Mesothelial cell of epicardium (in vitro differentiated cells): ENCODE measurements at places on chromosomes 16 and 17.

- no peaks in the 10 kb centered on the region for H3K36me3 ChIP-seq
- H3K4me1 ChIP-seq = no peaks in the 10 kb centered on the region
- no peak overlapping the region for H3K27ac ChIP-seq
- peaks cover 16% of the 10 kb centered on the region for H3K27me3 ChIP-seq
- H3K4me3 ChIP-seq = no peak overlapping the region
Observed at GRCh38 chr16:57366544-57367040, 5.7 kb upstream of the CX3CL1 start.

DNA sequence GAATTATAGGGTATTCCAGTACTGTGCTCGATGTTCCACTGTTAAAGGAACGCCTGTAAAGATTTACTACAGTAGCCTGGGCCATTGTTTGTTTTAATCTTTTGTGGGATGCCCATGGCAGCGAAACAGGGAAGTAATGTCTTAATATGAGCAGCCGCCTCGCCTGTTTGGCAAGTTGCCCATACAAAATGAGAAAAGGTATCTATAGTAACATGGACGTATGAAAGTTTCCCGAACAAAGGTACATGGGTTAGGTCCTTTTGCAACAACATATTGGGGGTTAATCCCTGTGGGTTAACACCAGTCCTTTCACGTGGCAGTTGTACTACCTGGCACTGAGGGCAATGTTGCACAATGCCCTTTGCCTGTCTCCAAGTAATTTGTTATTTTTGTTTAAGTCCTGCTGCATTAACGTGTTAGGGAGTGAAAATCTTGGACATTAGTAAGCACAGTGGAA, 21.1 kb upstream of the TMC5 start:
- H3K27ac ChIP-seq = peak overlapping the region; percentile 91
- DNase-seq = no peak
- no peak overlapping the region for H3K4me3 ChIP-seq

- no peak overlapping the region for H3K27ac ChIP-seq
- no peaks in the 10 kb centered on the region for H3K27me3 ChIP-seq
- H3K36me3 ChIP-seq = peaks cover 17% of the 10 kb centered on the region
- DNase-seq = no peak
Observed at GRCh38 chr17:44807093-44807816, 22.8 kb downstream of the GJC1 start.

DNA sequence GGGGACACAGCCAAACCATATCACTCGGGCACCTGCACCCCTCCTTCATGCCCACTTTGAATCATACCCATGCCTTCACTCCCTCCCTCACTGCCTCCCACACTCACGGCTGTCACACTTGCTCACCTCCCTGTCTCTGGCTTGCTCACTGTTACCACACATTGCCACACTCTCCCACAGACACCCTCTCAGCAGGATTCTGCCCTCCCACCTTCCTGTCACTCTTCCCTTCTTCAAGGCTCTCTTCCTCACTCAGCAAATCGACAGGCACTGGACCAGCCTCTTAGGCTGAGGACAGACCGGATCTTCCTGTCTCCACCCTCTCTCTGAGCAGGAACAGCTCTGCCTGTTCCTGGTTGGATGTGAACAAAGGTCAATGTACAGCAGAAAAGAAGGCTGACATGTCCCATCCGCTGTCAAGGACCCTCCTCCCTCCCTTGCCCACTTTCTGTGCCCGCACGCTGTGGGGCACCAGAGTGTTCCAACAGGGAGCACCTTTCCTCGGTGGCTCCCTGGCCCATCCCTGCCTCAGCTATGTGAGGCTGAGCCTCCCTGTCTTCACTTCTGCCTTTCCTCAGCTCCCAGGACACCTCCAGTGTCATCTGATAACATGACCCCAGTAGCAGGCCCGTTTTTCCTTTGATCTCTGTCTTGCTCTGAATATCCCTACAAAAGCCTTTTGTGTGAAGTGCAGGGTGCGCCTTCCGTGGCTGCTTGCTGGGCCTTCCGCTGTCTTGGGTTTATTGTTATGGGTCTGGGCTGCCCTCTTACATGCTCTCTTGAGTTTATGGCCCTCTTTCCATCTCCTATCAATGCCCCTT, 47.0 kb downstream of the CCDC182 start:
- no peaks in the 10 kb centered on the region for H3K27me3 ChIP-seq
- H3K4me3 ChIP-seq = no peak overlapping the region
- DNase-seq = no peak
- H3K36me3 ChIP-seq = peaks cover 7% of the 10 kb centered on the region

GRCh38 chr17:5354886-5355415, 64.5 kb downstream of the NUP88 start:
- H3K4me3 ChIP-seq = no peak overlapping the region
- H3K4me1 ChIP-seq = peaks cover 6% of the 10 kb centered on the region
- H3K27me3 ChIP-seq = no peaks in the 10 kb centered on the region

GRCh38 chr16:17964196-17964595, 372.3 kb downstream of the NPIPA8 start:
- H3K27ac ChIP-seq = peak overlapping the region; percentile 72
- no peak overlapping the region for H3K4me3 ChIP-seq
- H3K27me3 ChIP-seq = no peaks in the 10 kb centered on the region

- H3K36me3 ChIP-seq = peaks cover 3% of the 10 kb centered on the region
- no peak overlapping the region for H3K4me3 ChIP-seq
- DNase-seq = no peak
Observed at GRCh38 chr16:65453646-65454045, 331.8 kb upstream of the CDH11 start.

- peaks cover 26% of the 10 kb centered on the region for H3K4me1 ChIP-seq
- peak overlapping the region; percentile 56 for H3K4me3 ChIP-seq
- DNase-seq = no peak
- peak overlapping the region; percentile 83 for H3K27ac ChIP-seq
- no peaks in the 10 kb centered on the region for H3K36me3 ChIP-seq
- H3K27me3 ChIP-seq = peaks cover 37% of the 10 kb centered on the region
Observed at GRCh38 chr17:79845601-79845949, 6.3 kb upstream of the CBX4 start.

- no peak overlapping the region for H3K27ac ChIP-seq
- peaks cover 4% of the 10 kb centered on the region for H3K4me1 ChIP-seq
- no peak for DNase-seq
- no peaks in the 10 kb centered on the region for H3K36me3 ChIP-seq
- no peaks in the 10 kb centered on the region for H3K27me3 ChIP-seq
Observed at GRCh38 chr17:66412857-66413558, 110.6 kb downstream of the PRKCA start.

- peak overlapping the region; percentile 55 for H3K27ac ChIP-seq
- H3K4me1 ChIP-seq = no peaks in the 10 kb centered on the region
- H3K27me3 ChIP-seq = no peaks in the 10 kb centered on the region
- no peak overlapping the region for H3K4me3 ChIP-seq
- peaks cover 18% of the 10 kb centered on the region for H3K36me3 ChIP-seq
Observed at GRCh38 chr17:7004398-7005253, 7.8 kb upstream of the RNASEK start.

- H3K27ac ChIP-seq = no peak overlapping the region
- no peak for DNase-seq
- no peak overlapping the region for H3K4me3 ChIP-seq
Observed at GRCh38 chr16:29315046-29315445, 91.5 kb downstream of the NPIPB11 start.

DNA sequence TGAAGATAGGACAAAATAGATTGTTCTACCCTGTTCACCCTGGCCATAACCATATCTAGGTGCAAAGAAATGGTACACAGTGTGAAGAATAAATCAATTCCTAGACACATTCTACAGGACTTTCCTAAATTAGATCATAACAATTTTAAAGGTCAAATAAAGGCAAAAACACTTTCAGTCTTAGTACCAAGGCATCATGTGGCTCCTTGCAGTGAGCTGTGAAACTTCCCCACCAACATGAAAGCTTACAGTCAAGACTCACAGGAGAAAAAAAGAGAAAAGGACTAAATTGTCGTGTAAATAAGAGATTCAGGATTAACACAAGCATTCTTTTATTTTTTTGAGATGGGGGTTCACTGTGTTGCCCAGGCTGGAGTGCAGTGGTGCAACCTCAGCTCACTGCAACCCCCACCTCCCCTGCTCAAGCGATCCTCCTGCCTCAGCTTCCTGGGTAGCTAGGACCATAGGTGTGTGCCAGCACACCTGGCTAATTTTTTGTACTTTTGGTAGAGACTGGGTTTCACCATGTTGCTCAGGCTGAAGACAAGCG, 14.2 kb downstream of the NSMCE1 start:
- H3K27ac ChIP-seq = no peak overlapping the region
- peaks cover 10% of the 10 kb centered on the region for H3K36me3 ChIP-seq
- no peak overlapping the region for H3K4me3 ChIP-seq
- H3K4me1 ChIP-seq = peaks cover 4% of the 10 kb centered on the region
- H3K27me3 ChIP-seq = no peaks in the 10 kb centered on the region
- DNase-seq = no peak

DNA sequence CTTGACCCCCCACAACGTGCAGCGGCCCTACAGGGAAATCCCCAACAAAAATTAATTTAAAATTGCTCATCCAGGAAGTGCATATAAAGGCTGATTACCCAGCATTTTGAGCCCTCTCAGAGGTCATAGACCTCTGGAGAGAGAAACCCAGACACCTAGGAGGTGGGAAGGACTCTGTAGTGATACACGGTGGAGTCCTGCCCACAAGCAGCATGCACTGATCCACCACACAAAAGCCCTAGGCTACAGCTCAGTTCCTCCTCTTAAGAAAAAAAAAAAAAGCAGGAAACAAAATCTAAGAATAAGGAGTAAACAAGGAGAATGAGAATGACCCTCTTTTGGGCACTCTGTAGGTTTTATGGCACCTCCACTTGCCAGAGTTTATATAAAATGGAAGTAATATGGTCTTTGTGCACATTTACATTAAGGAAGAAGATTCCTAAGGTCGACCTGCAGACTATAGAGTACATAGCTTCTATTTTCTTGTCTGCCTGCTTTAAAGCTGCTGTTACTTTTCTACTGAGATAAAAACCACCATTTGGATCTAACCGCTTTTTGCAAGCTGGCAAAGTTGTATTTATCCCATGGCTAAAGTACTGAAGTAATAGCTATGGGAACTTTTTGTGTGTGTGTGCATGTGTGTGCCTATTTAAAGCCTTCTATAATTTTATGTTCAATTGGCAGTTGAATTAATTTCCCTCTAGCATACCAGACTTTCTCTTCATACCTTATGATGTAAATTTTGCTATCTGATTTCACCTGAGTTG, 46.9 kb downstream of the ACSM1 start:
- no peaks in the 10 kb centered on the region for H3K36me3 ChIP-seq
- DNase-seq = no peak
- no peaks in the 10 kb centered on the region for H3K27me3 ChIP-seq
- H3K4me3 ChIP-seq = no peak overlapping the region
- H3K27ac ChIP-seq = peak overlapping the region; percentile 34
- H3K4me1 ChIP-seq = peaks cover 14% of the 10 kb centered on the region

- no peak for DNase-seq
- H3K4me3 ChIP-seq = no peak overlapping the region
- no peak overlapping the region for H3K27ac ChIP-seq
- no peaks in the 10 kb centered on the region for H3K36me3 ChIP-seq
- peaks cover 2% of the 10 kb centered on the region for H3K27me3 ChIP-seq
- no peaks in the 10 kb centered on the region for H3K4me1 ChIP-seq
Observed at GRCh38 chr16:17252064-17252463, 218.7 kb downstream of the XYLT1 start.

- H3K27ac ChIP-seq = peak overlapping the region; percentile 81
- H3K4me1 ChIP-seq = peaks cover 25% of the 10 kb centered on the region
- H3K4me3 ChIP-seq = no peak overlapping the region
- no peak for DNase-seq
- H3K27me3 ChIP-seq = no peaks in the 10 kb centered on the region
- H3K36me3 ChIP-seq = no peaks in the 10 kb centered on the region
Observed at GRCh38 chr17:66420961-66421371, 118.6 kb downstream of the PRKCA start.

- peak overlapping the region; percentile 80 for H3K4me3 ChIP-seq
- peak overlapping the region; percentile 94 for H3K27ac ChIP-seq
- peak; percentile 39 for DNase-seq
- peaks cover 3% of the 10 kb centered on the region for H3K27me3 ChIP-seq
- peaks cover 4% of the 10 kb centered on the region for H3K36me3 ChIP-seq
Observed at GRCh38 chr16:1613211-1613622, 1.1 kb downstream of the CRAMP1 start.

DNA sequence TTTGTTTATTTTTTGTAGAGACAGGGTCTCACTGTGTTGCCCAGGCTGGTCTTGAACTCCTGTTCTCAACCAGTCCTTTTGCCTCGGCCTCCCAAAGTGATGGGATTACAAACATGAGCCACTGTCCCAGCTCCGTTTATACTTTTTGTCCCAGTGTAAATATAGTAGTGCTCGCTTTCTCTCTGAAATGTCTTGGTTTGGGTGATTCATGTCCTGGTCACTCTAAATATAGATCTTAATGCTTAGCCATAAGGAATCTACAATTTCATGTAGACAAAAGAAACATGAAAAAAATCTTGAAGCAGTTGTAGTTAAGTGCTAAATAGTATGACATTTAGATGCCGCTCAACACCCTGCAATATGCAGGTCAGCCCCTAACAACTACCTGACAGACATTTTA, 126.9 kb downstream of the KATNIP start:
- no peaks in the 10 kb centered on the region for H3K27me3 ChIP-seq
- peak overlapping the region; percentile 25 for H3K27ac ChIP-seq
- H3K4me1 ChIP-seq = no peaks in the 10 kb centered on the region

DNA sequence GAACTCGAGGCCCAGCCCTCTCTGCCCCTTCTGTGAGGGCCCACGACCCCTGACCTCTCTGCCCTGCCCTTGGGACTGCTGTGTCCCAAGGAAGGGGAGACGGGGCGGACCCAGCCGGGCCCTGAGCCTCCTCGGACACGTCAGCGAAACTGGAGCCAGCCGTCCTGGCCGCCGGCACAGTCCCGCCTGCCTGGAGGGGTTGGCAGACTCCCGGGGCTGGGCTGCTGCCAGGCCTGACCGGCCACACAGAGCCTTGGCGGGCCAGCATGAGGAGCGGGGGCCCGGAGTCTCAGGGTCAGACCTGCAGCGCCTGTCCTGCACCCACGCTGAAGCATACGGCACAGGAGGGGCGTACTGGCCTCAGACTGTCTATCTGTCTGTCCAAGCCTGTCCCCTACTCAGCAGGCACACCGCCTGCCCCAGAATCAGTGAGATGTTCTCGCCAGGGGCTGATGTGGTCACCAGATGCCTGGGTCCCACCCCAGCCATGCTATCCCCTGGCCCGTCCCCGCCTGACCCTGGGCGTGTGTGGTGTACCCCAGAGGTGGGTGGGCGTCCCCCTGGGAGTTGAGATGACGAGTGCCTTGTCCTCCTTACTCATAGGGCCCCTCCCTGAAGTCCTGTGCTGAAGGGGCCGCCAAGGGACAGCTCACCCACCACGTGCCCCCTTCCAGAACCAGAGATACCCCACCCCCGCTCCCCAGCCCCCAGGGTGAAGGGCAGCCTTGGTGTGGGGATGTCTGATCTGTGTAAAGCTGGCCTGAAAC, 4.7 kb downstream of the VASN start:
- no peak overlapping the region for H3K4me3 ChIP-seq
- H3K36me3 ChIP-seq = no peaks in the 10 kb centered on the region
- H3K27ac ChIP-seq = peak overlapping the region; percentile 87
- H3K27me3 ChIP-seq = no peaks in the 10 kb centered on the region

GRCh38 chr17:7862692-7863437, 5.1 kb downstream of the CYB5D1 start:
- H3K27ac ChIP-seq = peak overlapping the region; percentile 28
- H3K36me3 ChIP-seq = peaks cover 17% of the 10 kb centered on the region
- H3K4me1 ChIP-seq = peaks cover 8% of the 10 kb centered on the region
- H3K27me3 ChIP-seq = no peaks in the 10 kb centered on the region

GRCh38 chr17:42182927-42183734, 2.1 kb downstream of the HCRT start:
- H3K27me3 ChIP-seq = peaks cover 84% of the 10 kb centered on the region
- H3K27ac ChIP-seq = no peak overlapping the region
- peak overlapping the region; percentile 58 for H3K4me3 ChIP-seq
- no peak for DNase-seq

GRCh38 chr17:50048146-50048720, 7.7 kb upstream of the ITGA3 start:
- H3K36me3 ChIP-seq = no peaks in the 10 kb centered on the region
- H3K27ac ChIP-seq = no peak overlapping the region
- DNase-seq = no peak
- no peaks in the 10 kb centered on the region for H3K27me3 ChIP-seq
- H3K4me3 ChIP-seq = no peak overlapping the region
